ENCODE measurements at places on chromosomes 1 and 21.

- DNase-seq: no peak
These were observed at the start of gene LAPTM5 for GRCh38 chr1:30757352-30758120. Gene LAPTM5 (minus strand): TSS chr1:30757774. CDS start chr1:30757745, 29 bp downstream.

GRCh38 chr1:215970406-215970805 is 403.3 kb downstream of the KCTD3 start:
- no peak for DNase-seq

- no peak for DNase-seq
These were observed 2.7 kb downstream of the PTGFR start for GRCh38 chr1:78493451-78493850.

DNA sequence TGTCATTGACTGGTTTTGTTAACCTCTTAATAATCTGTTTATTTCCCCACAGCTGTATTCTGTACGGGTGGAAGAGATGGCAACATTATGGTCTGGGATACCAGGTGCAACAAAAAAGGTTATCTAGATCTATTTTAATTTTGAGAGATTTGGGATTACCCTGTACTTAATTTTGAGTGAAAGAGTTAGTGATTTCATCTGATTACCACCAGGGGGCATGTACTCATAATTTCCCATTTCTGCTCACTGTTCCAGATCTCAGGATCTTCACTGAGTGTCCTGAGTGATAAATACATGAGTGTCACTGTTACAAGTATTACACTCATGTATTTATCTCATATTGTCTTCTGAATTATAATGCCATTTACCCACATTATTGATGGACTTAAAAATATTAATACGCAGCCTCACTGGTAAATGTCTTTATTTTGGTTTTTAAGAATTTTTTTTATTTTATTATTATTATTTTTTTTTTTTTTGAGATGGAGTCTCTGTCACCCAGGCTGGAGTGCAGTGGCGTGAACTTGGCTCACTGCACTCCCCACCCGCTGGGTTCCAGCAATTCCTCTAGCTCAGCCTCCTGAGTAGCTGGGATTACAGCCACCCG is 27.4 kb downstream of the DTL start:
- DNase-seq: no peak

- no peak for DNase-seq
These were observed 88.8 kb downstream of the RGL1 start for GRCh38 chr1:183893561-183894289.

DNA sequence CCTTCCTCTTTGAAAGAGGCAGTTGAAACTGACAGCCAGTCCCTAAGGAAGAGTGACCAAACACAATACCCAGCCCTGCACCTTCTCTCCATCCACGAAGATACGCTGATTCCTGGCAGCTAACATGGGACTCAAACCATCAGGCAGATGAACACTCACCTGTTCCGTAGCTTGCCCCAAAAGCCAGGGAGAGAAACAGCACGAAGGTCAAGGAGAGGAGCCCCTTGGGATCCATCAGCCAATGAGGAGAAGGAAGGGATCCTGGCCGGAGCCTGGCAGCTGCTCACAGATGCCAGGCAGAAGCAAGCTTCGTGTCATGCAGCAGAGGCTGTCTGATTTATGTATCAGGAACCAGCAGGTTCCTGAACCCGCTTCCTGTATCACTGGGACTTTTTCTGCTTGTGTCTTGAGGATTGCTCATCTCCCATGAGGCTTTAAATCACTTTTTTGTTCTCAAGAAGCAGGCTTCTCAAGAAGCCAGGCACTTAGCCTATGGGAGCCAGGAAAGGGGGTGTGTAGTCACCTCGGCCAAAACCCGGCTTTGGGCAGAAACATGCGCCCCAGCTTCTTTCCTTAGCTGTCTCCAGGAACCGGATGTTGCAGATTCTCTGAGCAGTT is at the start of gene SLAMF1:
SLAMF1 (minus strand) TSS at position 334 of the 618 bp plus-strand sequence; CDS start at position 235, 99 bp downstream.
- DNase-seq: no peak

DNA sequence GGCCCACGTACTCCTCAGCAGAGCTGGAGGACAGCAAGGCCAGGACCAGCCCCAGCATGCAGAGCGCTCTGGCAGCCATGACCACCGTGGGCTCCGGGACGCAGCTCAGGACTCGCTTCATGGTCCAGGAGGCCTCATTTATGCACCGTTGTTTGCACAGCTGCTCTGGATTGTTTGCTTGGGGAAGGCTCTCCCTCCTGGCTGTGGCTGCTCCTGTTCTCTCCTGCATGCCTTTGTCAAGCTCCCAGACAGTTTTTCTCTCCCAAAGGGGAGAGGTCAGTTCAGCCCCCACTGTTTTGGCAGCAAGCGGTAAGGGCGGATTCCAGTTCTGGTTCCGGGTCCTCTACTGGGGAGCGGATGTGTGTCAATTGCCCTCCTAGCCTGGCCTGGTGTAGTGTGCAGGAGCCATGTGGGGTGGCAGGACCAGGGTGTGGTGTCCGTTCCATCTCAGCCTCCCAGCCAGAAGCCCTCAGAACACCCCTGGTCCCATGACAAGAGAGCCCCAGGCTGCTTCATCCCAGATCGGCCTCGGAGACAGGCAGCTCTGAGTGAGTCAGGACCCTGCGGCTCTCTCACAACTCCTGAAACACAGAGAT is at the start of gene TFF3:
TFF3 (minus strand) TSS at position 114 of the 596 bp plus-strand sequence; CDS start at position 79, 35 bp downstream.
- DNase-seq: peak; percentile 52

DNA sequence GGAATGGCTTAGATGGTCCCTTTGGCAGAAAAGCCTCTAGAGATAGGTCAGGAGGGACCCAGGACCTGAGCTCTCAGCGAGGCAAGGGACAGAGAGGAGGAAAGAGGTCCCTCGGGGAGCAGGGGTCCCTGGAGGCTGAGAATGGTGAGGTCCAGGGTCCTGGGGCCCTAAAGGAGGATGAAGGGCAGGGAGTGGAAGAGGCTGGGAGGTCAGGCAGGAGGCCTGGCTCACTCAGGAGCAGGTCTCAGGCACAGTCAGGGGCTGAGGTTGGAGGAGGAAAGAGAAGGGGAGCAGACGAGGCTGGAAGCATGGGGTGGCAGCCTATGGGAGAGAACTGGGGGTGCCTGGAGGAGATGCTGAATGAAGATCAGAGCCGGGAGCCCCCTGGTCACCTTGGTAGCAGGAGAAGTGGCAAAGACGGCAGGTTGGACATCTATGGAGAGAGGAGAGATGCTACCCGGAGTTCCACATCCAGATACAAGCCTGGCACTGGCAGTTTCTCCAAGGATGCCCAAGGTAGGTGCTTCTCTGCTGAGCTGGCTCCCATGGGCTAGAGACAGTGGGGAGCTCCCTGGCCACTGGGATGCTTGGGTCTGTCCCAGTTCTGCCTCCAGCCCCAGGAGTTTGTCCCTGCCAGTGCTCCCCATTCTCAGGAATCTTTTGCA is 22.6 kb downstream of the IGFN1 start:
- no peak for DNase-seq

DNA sequence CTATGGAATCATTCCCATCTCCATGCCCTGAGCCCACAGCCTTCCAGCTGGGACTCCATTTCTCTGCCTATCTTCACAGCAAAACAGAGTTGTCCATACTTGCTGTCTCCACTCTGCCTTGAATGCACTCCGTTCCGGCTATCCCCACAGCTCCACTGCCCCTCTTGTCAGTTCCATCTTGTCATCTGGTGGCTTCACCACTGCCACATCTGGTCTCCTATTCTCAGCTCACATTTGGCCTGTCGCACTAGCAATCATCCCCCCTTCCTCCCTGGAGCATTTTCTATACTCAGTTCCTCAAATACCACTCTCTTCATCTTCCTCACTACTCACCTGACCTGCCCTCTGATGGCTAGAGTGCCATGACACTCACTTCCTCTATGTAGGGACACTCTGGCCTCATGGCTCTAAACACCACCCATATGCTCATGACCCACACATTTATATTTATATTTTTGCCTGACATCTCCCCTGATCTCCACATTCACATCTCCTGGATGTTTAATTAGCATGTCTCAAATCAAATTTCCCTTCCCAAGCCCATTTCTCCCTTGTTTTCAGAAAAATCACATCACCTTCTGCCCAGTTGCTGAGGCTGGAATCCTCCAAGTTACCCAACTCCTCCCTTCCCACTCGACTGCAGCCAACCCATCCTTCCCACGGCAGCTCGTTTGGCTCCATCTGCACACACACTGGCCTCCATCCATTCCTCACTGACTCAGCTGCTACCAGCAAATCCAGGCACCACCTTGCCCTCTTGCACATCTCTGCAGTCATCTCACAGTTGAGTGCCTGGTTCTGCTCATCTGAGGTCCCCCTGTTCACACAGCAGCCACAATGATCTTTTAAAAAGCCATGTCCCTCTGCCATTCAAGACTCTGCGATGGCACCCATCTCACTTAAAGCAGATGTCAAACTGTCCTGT is 6.1 kb downstream of the ZNF692 start:
- DNase-seq: no peak

DNA sequence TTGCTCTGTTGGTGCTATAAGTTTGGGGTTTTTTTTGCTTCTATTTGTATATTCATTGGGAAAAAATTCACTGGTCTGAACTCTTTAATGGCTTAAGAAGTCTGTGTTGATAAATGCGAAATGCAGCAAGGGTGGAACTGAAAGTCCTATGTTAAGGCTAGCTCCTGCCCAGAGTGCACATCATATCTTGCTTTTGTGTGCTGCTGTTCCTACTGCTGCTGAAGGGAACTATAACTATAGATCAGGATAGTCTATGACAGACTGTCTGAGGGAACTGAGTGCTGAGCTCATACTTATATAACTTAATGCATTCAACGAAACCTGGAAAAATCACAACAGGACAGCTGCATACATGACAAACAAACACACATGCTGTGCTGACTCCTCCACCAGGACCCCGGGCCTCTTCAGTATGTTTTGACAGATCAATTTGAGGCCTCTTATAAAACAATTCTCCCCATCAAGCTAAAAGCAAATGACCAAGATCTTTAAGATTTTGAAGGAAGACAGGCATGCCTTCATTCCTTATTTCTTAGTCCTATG is 1031.5 kb upstream of the ADGRL2 start:
- DNase-seq: no peak

GRCh38 chr1:54989968-54990810 is 8.5 kb upstream of the BSND start:
- DNase-seq: no peak

DNA sequence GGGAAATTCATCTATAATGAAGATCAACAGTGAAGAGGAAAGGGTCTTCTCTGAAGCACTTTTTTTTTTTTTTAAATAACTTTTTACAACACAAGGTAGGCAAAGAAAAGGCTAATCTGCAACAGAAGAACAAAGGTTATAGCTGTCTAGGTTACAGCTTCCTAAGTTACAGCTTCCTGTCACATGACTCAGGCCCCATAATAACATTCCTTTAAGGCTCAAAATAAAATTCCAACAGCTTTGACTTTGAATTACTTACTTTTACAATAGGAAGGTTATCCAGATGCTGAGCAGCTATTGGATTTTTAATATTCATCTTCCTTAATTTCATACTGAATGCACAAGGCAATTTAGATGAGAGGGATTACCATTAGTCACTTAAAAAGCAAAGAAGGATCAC is 40.4 kb upstream of the TMEM61 start:
- DNase-seq: no peak

- DNase-seq: no peak
These were observed 24.8 kb upstream of the THEM4 start for GRCh38 chr1:151934048-151934493.

DNA sequence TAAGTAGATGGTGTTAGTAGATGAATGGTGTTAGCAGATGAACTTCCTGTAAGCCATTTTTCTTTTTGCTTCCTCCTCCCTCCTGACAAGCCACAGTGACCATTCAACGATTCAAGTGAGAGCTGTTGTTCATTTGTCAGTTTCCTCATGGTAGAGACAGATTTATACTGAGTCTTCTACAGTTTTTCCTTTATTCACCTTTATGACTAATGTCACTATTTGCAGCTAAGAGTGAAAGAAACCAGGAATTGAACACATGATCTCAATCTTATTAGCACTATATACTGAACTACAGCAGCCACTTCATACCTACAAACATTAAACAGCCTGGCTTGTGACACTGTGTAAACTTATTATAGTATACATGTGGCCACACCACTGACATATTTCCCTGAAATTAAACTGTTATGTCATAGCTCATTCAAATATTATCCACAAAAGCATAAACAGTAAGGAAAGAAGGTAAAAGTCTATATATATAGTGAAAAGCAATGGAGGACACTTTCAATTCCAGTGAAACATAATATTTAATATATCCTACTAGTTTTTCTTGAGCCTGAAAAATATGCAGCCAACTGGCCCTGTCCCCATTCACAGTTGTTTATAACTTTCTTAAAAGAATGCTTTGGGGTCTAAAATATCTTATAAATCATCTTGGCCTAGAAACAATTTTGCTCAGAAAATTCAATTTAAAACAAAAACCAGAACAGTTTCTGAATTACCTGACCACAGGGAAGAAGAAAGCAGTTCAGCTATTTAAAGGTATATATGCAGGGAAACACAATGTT is 566.9 kb upstream of the ZRANB2 start:
- DNase-seq: no peak

GRCh38 chr1:36446746-36447145 is 3.5 kb downstream of the OSCP1 start:
- DNase-seq: no peak

DNA sequence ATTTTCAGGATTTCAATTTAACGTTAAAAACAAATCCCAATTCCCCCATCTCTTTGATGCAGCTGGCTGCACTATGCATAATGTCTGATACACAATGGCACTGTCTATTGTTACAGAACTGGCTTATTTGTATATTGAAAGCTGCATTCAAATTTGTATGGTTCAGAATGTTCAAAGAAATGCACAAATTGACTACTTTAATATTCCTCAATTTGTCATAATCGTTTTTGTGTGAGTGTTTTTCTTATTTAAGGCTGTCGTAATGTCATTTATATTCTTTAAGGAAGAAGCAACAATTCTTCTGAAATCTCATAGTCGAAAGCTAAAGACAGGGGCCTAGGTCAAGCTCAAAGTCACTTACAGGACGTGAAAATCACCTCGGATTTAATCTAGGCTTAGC is 341.4 kb upstream of the ZRANB2 start:
- no peak for DNase-seq

DNA sequence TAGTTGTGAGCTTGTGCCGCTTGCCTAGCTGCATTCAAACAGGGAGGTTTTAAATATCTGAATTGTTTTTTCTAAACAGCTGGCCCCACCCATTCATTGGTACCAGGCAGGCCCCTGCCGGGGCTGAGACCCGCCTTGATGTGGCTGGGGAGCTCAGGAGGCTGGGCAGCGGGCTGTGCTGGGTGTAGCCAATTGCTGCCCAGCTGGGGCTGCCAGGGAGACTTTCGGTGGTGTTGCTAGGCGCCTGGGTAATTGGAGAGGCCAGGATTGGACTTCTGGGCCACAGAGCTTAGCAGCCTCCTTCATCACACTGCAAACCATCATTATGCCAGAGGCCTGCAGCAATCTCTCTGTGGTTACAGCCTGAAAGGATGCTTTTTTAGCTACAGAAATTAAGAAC is 12.2 kb downstream of the RHBDL2 start:
- no peak for DNase-seq

GRCh38 chr1:47031059-47031458 is 7.6 kb downstream of the CYP4X1 start:
- no peak for DNase-seq

DNA sequence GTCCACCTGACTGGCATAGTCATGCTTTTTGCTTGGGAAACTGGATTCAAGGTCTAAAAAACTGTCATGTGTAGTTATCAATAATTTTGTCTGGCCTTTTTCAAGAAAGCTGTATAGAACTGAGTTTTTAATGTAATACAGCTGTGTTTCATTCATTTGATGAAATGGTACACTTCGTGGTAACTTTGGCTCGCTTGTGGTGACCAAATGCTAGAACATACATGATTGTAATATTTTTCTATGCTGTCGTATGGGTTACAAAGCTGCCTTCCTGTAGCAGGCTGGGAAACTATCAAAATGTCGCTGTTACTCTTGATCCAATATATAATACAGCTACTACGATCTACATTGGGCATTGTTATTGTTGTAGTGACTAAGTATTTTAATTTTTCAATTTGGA is 2.1 kb downstream of the LRRC42 start:
- no peak for DNase-seq

GRCh38 chr1:6591222-6591621 is 11.4 kb downstream of the ZBTB48 start:
- no peak for DNase-seq

Data from left renal pelvis (tissue), 4 donors.